Stimulated activated CD4-positive, alpha-beta T cell treated with anti-CD3 and anti-CD28 coated beads, Interleukin-15, amount 100 ng/mL, for 1 hour (primary cell): ENCODE measurements at places on chromosomes 6 and 20.

DNA sequence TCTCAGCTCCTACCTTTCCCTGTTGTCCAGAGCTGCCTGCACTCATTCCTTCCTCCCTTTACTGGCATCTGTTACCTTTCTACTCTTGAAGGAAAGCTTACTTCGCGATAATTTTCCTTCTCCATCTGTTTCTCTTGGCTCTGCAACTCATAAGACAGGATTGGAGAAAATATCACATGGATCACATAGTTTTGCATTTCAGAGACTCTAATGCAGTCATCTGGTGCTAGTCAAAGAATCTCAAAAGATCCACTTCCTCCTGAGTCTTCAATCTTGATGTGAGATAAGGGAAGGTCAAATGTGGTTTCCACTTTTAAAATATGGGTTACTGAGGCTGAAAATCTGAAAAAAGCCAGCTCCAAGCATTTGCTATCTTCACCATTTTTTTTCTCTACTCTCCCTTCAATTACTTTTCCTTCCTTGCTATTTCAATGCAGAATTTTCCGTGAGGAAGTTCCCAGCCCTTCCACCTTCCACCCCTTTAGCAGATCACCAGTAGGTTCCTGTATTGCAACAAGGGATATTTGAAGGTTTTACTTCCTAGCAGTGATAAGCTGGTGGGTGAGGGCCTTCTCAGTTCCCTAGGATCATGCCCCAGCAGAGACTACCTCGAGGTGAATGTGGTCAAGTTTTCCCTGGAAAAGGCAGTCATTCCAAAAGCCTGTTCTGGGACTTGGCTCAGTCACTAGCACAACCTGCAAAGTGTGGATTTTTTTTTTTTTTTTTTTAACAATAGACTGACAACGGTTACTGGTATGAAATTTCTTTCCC lies 62.8 kb upstream of the LRRC1 start:
- DNase-seq, result no peak

- no peak for DNase-seq
These were observed 74.9 kb downstream of the NCOA3 start for GRCh38 chr20:47576516-47577033.

DNA sequence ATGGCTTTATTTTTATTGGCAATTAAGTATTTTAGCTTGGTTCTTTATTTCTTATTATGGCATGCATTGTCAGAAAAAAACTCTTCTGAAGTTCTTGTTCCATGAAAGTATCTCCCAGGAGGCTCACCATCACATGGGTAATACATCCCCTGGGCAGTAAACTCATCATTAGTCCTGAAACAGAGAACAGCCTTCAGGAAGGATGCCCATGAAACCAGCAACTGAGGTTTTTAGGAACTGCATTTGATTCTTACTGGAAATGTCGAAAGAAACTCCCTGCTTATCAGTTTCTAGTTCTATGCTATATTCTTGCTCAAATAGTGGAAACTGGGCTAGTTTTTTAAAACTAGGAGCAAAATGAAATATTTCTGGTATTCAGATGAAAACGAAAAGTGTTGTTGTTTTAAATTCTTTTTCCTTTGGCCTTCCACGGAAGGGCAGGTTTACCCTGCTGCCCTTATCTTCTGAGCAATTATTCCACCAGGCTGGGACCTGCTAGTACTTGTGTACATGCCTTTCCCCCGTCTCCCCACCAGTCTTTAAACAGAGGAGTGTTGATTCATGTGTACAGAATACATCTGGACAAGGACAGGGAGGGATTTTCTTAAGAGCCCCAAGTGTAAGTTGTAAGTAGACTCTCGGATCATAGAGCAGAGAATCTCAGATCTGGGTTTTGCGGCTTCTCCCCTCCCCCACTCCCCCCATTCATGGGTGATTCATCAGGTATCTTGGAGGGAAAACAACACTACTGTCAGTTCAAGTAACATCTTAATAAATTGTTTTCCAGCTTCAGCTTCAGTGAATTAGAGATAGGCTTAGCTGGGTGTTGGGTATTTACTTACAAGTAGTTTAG lies 81.5 kb downstream of the RTN4IP1 start:
- DNase-seq, result no peak

DNA sequence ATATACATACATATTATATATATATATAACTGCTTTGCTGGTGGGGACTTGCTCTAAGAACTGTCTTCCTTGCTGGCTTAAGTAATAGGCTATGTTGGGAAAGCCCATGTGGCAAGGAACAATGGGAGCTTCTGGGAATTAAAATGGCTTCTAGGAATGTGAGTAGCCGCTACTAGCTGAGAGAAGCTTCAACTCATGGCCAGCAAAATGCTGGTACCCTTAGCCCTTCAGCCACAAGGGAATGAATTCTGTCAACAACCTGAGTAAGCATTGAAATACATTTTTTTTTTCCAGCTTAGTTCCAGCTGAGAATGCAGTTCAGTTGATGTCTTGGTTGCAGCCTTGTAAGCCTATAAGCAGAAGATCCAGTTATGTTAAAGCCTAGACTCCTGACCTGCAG lies 911.7 kb upstream of the MAP3K7 start:
- no peak for DNase-seq

DNA sequence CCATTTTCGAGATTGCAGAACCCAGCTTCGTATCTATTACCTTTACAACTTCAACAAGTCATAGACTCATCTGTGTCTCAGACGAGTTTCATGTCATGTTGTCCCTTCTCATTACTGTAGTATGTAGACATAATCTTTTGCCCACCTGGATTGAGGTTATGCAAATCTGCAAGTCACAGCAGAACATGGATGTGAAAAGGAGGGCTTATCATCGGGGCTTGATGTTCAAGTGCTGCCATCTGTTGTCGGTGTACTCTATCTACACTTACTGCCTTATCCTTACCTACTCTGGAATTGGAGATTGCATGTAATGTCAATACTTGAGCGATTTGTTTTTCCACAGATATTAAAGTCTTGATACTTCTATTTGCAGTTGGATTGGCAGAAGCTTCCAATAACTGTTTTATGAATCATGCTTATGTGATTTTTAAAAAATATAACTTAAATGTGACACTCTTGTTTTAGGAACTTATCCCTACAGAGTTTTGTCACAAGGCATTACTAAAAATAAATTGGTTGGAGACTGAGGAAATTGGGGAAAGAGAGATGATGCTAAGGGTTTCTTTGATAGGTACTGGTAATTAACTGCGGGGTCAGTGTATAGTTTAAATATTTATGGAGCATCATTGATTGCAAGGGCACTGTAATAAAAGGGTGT lies 3.0 kb upstream of the GOPC start:
- no peak for DNase-seq

DNA sequence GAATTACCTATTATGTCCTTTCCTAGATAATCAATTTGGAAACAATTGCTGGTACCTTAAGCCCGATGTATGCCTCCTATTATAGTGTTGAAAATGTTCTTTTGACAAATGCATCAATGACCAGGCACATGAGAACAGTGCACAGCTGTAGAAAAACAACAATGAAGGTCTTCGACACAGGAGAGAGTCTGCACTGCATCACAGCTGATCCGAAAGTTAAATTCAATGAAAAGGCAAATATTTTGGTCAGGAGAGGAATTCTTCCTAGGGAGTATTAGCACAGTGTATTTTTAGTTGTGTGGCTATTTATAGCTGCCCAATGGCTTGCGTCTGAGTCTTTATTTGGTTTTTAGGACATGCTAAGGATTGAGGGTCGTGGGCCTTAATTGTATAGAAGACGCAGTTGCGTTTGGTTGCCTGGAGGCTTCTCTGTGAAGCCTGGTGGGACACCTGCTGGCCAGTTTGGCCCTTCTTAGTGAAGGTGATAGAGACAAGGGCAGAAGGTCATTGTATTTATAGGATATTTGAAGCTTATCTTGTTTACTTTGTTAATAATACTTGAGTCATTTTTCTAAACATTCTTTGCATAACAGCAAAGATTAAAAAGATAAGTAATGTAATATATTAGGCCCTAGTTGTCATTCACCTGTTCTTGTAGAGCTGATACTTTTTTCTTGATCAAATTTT lies 72.3 kb downstream of the CDYL start:
- no peak for DNase-seq

DNA sequence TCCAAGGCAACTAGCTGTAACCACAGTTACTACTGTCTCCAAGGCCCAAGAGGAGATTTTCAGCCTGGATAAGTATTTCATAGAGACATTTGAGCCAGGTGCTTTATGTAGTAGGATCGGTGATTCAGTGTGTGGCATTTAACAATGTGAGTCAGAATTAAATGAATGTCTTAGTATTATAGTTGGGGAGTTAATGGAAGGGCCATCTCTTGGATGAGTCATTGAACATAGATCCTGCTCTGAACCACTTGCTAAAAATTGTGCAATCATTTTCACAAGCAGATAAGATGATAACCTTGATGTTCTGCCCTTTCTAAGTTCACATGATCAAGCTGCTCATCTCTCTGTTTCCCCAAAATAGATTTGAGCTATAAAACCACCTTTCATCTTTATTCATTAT lies 668.9 kb upstream of the CITED2 start:
- no peak for DNase-seq

- DNase-seq, result no peak
These were observed 138.1 kb downstream of the TFAP2A start for GRCh38 chr6:10276660-10277287.
